ENCODE measurements at places on chromosomes 2 and 18.

DNA sequence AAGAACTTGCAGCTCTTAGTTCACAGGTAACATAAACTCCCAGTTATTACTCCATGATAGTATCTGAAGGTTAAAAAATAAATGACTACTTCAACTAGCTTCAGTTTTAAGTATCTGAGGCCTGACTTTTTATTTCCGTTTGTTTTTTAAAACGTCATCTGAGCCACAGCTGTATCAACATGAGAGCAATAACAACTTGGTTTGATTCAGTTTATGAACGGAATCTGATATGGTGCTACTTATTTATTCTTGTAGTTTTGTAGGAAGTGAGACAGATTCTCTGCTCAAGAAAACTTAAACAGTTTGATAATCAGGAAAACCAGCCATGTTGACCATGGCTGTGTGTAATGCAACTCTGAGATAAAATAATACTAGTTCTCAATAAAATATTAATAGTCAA, 34.9 kb downstream of the NAB1 start:
- DNase-seq, result no peak

- no peak for DNase-seq
Measured at GRCh38 chr2:127261804-127262406, 32.0 kb downstream of the ERCC3 start.

- no peak for DNase-seq
Measured at GRCh38 chr2:176158855-176159662, 2.0 kb downstream of the HOXD3 start.

GRCh38 chr2:85468704-85469349, 50.3 kb downstream of the SH2D6 start:
- DNase-seq, result peak; percentile 30

DNA sequence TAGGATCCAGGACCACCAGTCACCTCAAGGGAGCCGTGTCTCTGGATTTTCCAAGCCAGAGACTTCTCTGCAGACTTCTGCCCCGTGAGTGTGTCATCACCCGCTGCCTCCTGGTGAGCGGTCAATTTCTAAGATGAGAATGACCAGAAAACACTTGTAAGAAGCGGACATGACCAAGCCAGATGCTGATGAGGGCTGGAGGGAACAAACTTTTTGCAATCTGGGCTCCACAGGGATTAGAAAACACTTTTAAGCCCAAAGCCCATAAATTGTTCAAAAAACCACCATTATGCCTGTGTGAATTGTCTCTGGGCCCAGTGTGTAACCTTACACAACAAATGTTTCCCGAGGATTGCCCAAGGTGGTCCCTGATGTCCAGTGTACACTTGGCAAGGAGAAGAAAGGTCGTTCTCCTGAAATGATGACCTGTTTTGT, 5.3 kb upstream of the NPPC start:
- no peak for DNase-seq

GRCh38 chr2:122218596-122218995, 463.1 kb downstream of the TSN start:
- no peak for DNase-seq

DNA sequence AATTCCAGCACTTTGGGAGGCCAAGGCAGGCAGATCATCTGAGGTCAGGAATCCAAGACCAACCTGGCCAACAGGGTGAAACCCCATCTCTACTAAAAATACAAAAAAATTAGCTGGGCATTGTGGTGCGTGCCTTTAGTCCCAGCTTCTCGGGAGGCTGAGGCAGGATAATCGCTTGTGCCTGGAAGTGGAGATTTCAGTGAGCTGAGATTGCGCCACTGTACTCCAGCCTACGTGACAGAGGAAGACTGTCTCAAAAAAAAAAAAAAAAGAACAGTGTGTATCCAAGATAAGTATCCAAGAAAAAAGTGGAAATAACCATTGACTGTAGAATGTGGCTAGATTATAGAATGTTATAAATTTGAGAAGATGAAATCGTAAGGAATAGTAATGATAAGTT, 142.1 kb downstream of the FAM124B start:
- no peak for DNase-seq

DNA sequence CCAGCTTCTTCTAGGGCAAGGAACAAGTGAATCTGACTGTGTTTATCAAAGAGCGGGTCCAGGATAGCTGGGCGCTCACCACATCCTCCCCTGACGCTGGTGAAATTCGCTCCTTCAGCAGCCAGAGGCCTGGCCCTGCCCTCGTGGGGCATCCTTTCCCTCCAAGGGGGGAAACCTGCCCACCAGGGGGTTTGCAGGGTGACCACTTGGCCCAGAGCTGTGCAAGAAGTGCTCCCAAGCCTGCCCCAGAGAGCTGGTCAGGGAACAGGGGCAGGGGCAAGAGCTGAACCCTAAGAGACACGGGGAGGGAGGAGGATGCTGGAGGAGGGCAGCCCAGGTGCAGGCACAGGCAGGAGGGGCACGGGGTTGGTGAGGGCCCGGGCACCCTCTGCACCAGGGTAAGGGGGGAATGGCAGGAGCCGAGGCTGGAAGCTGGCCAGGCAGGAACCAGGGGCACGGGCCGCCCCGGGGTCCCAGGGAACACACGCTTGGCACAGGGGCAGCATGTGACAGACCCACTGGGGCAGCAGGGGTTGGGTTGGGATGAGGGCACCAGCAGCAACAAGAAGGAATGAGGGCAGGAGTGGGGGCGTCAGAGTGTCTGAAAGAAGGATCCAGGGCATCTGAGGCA, 2.8 kb upstream of the GPR55 start:
- no peak for DNase-seq

DNA sequence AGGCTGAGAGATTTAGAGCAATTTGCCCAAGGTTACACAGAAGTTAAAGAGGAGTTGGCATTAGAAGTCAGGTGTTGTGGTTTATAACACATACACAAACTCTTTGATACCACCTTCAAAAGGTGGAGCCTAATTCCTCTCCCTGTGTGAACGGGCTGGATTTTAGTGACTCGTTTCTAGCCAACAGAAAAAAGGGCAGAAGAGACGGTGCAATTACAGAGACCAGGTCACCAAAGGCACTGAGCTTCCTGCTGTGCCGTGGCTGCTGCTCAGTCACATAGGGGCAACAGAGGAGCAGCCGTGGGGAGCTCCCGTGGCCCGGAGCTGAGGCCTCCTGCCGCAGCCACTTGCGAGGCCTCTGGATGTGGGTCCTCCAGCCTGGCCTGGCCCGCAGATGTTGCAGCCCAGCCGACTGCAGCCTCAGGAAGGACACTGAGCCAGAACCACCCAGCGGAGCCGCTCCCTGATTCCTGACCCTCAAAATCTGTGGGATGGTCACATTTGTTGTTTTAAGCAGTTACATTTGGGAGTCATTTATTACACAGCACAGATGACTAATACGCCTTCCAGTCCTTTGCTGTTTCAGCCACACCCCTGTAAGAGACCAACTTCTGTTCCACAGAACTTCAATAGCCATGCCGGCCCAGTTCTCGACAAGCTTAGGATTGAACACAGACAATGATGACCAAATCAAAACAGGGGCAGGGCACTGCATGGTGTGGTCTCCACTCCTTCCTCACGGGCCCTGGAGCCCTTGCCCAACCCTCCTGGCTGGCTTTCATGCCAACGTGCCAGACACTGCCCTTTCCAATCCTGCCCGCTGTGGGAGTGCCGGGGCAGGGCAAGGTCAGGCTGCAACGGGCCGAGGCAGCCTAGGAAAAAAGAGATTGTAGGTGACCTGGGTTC, 17.1 kb downstream of the EDAR start:
- no peak for DNase-seq

- peak; percentile 6 for DNase-seq
Measured at GRCh38 chr2:160719116-160719515, 225.5 kb upstream of the RBMS1 start.

DNA sequence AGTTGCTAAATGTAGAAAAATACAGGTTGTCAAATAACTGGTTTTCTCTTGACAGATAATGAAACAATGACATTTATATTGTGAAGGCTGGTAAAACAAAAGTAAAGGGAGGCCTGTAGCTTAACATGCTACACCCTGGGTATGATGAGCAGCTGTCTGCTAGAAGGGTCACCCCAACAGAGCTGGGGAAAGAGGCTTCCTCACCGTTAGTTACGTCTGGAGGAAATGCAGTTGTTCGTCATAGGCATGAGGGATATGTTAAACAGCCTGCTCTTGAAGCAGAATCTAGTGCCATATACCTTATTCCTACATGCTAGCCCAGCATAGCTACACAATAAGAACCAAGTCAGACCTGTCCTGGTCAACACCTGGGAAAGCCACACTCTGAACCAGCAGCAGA, 49.9 kb downstream of the LPIN2 start:
- DNase-seq, result no peak

GRCh38 chr2:189425676-189426075, 15.6 kb upstream of the WDR75 start:
- DNase-seq, result no peak

- DNase-seq, result no peak
Measured at GRCh38 chr2:12105180-12105579, 358.7 kb downstream of the LPIN1 start.

- peak; percentile 26 for DNase-seq
Measured at GRCh38 chr2:70557171-70557838, 3.7 kb upstream of the TGFA start.

GRCh38 chr2:26623541-26624495, 17.3 kb downstream of the CIB4 start:
- no peak for DNase-seq

DNA sequence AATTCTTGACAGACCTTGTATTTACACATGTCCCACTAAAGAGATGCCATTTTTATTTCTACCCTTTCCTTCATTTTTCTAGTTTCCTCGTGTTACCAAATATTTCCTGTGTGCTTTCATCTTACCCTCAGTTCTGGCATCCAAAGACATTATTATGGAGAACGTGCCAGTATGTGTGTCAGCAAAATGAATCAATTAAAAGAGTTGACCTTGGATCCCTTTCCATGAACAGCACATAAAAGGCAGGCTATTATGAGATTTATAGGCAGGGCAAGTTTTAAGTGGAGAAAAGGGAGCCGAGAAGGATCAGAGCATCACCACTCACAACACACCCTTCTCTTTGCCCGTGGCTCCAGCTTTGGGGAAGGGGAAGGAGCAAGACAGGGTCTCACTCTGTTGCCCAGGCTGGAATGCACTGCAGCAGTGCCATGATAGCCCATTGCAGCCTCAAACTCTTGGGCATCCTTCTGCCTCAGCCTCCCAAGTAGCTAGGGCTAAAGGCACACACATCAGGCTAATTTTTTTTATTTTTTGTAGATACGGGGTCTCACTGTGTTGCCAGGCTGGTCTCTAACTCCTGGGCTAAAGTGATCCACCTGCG, 149.9 kb downstream of the GFPT1 start:
- no peak for DNase-seq

- DNase-seq, result no peak
Measured at GRCh38 chr18:9874728-9875127, 11.0 kb upstream of the TXNDC2 start.

- DNase-seq, result no peak
Measured at GRCh38 chr2:205776720-205777119, 94.4 kb downstream of the NRP2 start.

DNA sequence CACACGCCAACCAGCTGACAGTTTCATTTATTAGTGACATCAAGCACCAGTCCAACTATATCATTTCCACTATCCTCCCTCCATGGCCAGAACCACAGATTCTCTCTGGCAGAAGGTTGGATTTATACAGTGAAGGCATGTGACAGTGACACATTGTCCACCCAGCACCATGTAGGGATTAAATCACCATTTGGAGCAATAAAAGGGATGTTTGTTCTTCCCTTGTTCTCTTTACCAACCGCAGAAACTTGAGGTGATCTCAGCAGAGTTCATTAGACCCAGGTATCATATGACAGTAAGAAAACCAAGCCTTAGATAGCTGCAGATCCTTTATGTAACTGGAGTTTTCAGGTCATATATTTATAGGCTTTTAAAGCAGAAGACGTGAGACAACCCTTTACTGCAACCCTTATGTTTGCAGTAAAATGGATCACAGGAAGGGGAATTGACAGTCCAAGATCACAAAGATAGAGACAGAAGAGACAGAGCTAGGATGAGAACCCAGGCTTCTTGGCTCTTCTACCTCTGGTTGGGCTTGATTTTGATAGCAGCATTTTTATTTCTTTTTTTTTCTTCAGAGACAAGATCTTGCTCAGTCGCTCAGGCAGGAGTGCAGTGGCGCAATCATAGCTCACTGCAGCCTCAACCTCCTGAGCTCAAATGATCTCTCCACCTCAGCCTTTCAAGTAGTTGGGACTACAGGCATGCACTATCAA, 80.1 kb downstream of the XDH start:
- DNase-seq, result peak; percentile 64

GRCh38 chr2:58427572-58428095, 186.5 kb upstream of the FANCL start:
- peak; percentile 21 for DNase-seq

- no peak for DNase-seq
Measured at GRCh38 chr2:216047397-216047796, 34.0 kb upstream of the MREG start.

- peak; percentile 50 for DNase-seq
Measured at GRCh38 chr2:105328281-105329196, 996 bp downstream of the TGFBRAP1 start.

DNA sequence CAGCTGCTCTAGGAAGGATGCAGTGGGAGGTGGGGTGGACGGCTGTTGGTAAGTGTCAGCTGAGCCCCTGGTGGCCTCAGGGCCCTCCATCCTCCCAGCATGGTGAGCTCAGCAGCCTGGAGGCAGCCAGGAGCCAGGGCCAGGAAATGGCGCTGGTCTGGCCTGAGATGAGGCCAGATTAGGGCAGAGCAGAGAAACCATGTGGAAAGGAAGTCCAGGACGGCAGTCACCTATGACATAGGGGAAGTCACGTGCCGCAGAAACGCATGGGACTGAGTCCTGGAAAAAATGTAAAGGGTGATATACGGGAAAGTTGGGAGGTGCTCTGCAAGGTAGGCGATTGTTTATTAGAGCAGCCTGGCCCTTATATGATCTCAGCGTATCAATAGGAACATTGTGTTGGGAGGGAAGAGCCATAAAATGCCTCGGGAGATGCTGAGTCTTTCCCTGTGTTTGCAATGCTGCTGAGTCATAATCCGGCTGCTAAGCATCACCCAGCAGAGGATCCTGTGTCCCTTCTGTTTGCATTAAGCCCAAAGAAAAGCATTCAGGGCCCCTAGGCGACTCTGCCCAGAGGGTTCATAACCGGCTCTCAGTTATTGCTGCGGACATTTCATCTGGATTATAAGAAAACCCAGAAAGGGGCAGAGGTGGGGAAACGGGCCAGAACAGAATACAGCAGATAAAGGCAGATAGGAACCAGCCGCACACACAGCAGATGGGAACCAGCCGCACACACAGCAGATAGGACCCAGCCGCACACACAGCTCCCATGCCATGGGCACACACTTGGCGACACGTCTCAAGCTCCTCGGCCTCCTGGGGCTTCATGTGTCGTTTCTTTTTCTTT, 30.3 kb upstream of the B3GNT7 start:
- DNase-seq, result peak; percentile 42

GRCh38 chr2:227932403-227932802, 61.0 kb downstream of the DAW1 start:
- no peak for DNase-seq

- DNase-seq, result no peak
Measured at GRCh38 chr2:221431477-221431876, 140.6 kb downstream of the EPHA4 start.

GRCh38 chr18:35949903-35950627, 22.4 kb upstream of the RMP24 start:
- DNase-seq, result peak; percentile 85

- DNase-seq, result peak; percentile 79
Measured at GRCh38 chr2:46645681-46646162, 166.4 kb downstream of the TMEM247 start.

GRCh38 chr2:48178611-48179010, 272.3 kb upstream of the FBXO11 start:
- DNase-seq, result no peak
